Activated CD4-positive, alpha-beta T cell treated with anti-CD3 and anti-CD28 coated beads, Interleukin-2, amount 10 ng/mL, durations not matched to agents 7 days and 5 days (primary cell): ENCODE measurements at places on chromosomes 12 and 14. TPM values are rescaled to one million over a fixed set of nuclear protein-coding genes. Genes with fewer than 3 reads are reported as not detected.

DNA sequence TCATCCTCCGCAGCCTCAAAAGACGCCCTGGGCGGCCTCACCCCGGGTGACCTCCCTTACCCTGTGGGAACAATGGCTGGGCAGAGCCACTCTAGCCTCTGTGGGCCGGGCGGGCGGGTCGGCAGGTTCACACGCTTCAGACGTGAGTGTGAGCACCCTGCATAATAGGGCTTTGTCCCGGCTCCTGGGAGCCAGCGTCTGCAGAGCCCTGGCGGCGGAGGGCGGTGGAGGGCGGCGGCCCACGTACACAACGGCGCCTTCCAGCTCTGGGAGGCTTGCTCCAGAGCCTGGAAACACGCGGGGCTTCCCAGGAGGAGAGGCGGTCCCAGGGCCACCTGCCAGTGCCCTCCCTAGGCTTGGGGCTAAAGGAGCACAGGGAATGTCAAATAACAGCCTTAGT is 205.6 kb downstream of the BCL11B start:
- DNase-seq, result no peak

The C14orf180 gene
- total RNA-seq, result not detected

The MYH6 gene
- total RNA-seq, result 0.08 TPM

- DNase-seq, result no peak
Measured at GRCh38 chr12:30942486-30942885, 15.9 kb downstream of the TSPAN11 start.

GRCh38 chr14:97077253-97077653 is 280.1 kb downstream of the VRK1 start:
- DNase-seq, result no peak

GRCh38 chr12:65828711-65829339 is 4.5 kb downstream of the HMGA2 start:
- no peak for DNase-seq

- DNase-seq, result no peak
Measured at GRCh38 chr14:29900609-29901350, 26.9 kb downstream of the PRKD1 start.

The TAS2R13 gene
- 1.1 TPM for total RNA-seq

- no peak for DNase-seq
Measured at GRCh38 chr12:2084553-2085296, 31.9 kb downstream of the CACNA1C start.

GRCh38 chr12:85711735-85712390 is 124.3 kb downstream of the RASSF9 start:
- no peak for DNase-seq

GRCh38 chr12:53174881-53175491 is 5.5 kb upstream of the ZNF740 start:
- DNase-seq, result no peak

The ZBTB42 gene
- 4.5 TPM for total RNA-seq

- DNase-seq, result no peak
Measured at GRCh38 chr12:103036581-103037214, 79.2 kb downstream of the ASCL1 start.

DNA sequence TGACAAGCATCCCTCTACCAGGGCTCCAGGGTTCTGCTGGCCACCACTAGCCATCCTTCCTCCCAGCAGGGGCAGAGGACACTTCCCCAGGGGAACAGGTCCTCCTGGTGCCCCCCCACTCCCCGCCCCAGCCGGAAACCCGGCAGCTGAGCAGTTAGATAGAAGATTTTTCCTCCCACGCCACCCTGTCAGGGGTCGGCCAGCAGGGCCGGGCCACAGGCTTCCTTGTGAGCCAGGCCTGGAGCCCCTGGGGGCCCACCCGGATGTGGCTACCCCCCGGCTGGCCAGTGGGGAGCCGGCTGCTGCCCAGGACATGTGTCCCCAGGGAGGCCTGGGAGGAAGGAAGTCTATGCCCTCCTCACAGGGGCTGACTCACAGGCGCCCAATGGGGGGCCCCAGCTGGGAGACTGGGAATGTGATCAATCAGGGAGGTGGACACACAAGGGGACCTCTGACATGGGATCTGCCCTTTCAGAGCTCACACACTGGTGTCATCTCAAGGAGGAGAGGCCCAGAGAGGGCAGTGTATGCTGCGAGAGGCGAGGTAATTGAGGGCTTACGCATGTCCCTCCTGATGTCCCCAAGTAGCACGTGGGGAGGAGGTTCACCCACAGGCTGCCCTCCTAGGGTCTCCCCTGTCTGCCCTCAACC is 4.2 kb downstream of the SH2B3 start:
- DNase-seq, result no peak

DNA sequence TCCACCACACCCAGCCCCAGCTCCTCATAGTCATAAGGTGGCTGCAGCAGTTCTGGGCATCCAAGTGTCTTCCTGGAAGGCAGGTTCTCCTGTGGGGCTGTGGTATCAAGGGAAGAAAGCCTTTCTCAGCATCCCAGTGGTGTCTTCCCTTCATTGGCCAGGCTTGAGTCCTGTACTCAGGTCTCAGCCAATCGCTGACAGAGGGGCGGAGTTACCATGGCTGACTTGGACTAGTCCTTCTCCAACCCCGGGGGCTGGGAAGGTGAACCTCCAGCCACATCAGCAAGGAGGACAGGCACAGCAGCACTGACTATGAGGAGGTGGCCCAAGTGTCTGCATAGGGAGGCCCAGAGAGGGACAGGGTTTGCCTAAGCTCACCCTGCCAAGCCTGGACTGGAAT is 64.0 kb upstream of the SLC24A4 start:
- DNase-seq, result no peak

DNA sequence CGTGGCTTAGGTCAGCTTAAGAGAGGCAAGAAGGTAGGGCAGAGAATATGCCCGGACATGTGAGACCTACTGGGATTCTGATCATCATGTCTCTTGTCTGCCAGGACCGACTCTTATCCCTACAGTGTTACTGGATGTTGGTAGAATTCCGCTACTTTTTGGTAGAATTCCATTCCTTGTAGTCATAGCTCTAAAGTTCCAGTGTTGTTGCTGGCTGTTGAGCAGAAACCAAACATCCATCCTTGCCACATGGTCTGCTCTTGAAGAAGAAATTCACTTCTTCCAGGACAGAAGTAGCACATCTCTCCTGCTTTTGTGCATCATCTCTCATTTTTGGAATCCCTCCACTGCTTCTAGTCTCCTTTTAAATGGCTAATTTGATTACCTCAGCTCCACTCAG is 453.7 kb downstream of the RPL10L start:
- DNase-seq, result no peak

The CARMIL3 gene
- 0.83 TPM for total RNA-seq

GRCh38 chr14:27608377-27608776 is 1010.5 kb upstream of the NOVA1 start:
- no peak for DNase-seq

The KRT78 gene
- total RNA-seq, result not detected

The SYNE3 gene
- total RNA-seq, result 95.8 TPM

GRCh38 chr14:69325646-69326265 is 65.8 kb downstream of the GALNT16 start:
- no peak for DNase-seq

The GALNT6 gene
- 17.5 TPM for total RNA-seq

DNA sequence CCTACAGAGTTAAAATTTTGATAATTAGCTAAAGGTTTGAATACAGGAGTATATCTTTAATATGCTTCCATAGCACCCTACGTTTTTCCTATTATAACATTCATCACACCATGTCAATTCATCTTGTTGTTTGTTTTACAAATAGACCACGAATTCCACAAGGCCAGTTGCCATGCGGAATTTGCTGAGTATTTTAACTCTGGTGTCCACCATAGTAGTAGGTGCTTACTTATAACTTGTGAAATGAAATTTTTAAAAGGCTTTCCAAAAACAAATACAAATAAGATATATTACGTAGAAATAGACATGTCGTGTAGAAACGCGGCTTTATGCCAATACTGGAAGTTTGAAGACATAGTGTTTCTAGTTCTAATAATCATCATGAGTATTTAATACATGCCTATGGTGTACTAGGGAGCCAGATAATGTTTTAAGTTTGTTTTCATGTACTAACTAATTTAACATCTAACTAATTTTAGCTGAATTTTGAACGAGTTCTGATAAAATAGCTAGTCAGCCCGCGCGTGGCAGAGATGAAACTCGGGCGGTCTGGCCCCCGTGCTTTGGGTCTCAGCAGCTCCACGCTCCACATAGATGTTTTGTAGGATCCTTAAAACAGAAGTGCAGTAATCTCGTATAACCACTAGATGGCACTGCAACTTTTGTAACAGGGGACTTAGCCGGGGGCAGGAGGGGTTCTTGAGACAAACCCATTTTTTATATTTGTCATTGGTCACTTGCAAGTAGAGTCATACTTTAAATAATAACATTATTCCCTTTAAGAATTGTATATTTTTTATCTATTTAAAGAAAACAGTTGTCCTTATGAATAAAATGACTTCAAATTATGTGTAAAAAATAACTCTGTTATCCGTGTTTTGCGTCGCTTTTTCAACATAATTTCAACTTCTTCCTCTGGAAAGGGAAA is 10.2 kb downstream of the CD69 start:
- peak; percentile 74 for DNase-seq

DNA sequence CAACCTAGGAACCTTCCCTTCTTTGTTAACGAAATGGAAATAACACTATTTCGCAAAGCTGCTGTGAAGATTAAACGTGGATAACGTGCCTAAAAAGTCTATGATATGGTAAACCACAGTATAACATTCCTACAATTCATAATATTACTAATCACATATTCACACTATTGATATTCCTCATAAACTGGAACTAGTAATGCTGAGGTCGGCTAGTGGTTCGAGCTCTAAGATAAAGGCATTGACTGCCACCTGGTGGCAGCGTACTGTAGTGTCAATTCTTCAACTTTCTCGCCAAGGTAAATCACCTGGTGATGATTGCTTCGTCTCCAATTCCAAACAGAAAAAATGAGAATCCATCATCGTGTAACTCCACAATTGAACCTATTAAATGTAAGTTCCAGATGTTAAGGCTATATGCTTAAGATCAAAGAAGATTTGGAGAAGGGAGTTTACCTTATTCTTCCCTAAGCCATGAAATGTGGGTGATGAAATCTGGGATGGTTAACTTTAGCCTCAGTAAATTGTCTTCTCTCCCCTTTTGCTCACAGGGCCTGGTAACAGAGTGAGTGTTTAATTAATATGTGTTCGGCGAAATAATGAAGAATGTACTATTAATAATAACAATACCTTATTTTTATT is 197.5 kb upstream of the TMEM132C start:
- DNase-seq, result peak; percentile 18

- DNase-seq, result peak; percentile 35
Measured at GRCh38 chr12:96099986-96100385, 64.6 kb upstream of the LTA4H start.
